Stimulated activated CD8-positive, alpha-beta memory T cell treated with anti-CD3 and anti-CD28 coated beads, Interleukin-4, amount 100 ng/mL, for 1 hour (primary cell): ENCODE measurements at places on chromosomes 6 and 20.

GRCh38 chr20:5508044-5508443 lies 191.3 kb upstream of the PROKR2 start:
- no peak for DNase-seq

DNA sequence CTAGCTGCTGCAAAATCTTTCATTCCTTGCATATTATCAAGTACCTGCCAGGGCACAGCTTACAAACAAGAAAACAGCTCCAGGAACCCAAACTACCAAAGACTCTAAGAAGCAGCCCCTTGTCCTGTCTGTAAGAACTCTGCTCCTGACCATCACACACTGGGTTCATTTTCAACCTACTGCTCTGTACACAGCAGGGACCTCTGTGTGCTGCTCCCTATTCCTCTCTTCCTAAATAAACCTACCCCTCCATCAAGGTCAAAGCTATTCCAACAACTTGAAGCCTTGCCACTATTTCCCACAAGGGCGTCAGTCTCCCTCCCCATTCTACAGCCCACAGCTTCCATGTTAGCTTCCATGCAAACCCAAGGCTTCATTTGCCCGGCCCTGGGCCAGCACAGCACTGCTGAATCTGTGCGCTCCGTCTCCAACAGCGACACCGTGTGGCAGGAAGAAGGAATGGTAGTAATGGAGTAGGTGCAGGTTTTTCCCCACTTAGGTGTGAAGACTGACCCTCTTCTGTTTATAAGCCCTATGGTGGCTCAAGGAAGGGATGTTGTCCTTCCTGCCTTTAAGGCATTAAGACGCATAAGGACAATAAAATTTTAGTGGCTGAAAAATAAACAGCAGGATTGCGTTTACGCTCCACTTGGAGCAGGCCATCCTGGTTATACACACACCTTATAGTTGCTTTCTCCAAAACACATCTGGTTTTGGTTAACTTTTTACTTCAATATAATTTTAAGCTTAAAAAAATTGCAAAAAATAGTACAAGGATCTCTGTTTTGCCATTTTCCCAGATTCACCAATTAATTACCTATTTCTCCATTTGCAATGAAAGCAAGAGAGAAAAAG lies 115.2 kb upstream of the NXT1 start:
- DNase-seq, result no peak

- DNase-seq, result no peak
Observed at GRCh38 chr6:130377915-130378314, 12.1 kb downstream of the TMEM200A start.

DNA sequence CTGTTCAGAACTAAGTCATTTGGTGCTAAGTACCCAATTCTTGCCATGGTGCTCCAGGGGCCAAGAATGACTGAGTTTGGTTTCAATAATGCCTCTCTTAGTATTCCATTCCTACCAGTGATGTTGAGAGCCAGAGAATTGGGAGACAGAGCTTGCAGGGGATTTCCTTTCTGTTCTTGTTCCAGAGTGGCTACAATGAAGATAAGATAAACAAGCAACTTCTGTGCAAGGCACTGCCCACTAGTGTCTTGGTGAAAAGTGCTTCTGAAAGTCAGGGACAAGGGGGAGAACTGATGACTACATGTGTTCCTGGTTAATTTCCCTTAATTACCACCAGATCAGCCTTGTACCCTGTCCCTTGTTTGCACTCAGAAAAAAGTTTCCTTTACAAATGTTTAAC lies 421.6 kb downstream of the BCKDHB start:
- no peak for DNase-seq

DNA sequence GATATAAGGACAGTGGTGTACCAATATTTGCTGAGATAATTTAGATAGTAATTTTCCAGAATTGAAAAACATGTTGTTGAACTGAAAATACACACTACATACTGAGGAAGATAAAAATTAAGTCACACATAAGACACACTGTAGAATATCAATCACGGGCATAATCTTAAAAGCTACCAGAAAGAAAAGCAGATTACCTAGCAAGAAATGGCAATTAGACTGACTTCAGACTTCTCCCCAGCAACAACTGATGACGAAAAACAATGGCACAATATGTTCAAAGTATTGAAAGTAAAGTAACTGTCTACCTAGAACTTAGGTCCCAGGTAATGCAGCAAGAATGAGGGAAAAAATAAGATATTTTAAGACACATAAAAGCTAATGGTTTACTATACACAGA lies 46.5 kb downstream of the NOL7 start:
- DNase-seq, result no peak

DNA sequence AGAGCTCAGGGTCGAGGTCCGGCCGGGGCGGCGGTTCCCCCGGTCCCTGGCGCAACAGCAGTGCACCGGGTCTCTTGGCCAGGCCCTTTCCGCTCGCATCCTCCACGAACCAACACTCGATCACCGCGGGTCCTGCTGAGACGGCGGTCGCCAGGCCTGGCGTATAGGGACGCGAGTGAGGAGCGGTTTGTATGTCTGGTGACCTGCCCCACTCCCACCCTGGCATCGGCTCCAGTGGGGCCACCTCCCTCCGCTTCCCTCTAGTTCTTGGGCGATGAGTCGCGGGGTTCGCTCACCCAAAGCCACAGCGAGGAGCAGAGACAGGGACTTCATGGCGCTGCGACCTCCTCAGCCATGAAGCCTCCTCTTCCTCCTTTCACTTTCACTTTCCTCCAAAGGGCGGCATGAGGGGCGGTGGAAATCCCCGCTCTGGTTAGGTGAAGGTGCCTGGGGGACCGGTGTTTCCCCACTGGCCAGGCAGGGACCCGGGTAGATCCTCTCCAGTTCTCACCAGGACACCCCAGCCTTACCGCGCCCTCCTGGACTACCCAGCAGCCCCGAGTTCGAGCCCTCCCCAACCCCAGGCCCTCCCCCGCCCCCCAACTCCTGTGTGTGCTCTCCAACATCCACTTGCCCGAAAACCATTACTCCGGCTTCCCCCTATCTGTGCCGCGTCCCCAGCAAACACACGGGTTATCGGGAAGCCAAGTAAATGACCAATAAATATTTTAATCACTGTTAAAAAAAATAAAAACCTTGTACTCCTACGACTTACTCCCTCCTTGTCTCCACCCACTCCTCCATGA lies at the start of gene TAPBP:
TSS of gene TAPBP (minus strand) at position 370 of the 806 bp plus-strand sequence. CDS start at position 333, 37 bp downstream.
- DNase-seq, result peak; percentile 79

DNA sequence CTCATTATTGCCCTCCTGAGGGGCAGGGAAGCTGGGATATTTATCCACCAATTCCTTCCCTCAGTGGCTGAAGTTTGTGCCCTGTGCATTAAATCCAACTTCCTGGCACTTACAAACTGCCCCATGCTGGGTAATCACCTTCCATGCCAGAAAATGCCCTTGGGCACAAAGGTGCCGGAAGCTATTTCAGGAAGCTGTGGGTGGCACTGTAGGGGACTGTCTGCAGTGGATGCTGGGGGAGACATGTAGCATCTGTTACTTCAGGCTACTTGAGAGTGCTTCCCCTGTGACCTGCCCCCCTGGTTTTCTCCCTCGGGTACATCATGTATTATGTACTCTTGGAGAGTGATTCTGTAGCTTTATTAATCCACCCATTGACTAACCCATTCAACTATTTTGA lies 24.7 kb upstream of the RALGAPA2 start:
- no peak for DNase-seq

GRCh38 chr6:6724539-6725467 lies 136.3 kb downstream of the LY86 start:
- no peak for DNase-seq

DNA sequence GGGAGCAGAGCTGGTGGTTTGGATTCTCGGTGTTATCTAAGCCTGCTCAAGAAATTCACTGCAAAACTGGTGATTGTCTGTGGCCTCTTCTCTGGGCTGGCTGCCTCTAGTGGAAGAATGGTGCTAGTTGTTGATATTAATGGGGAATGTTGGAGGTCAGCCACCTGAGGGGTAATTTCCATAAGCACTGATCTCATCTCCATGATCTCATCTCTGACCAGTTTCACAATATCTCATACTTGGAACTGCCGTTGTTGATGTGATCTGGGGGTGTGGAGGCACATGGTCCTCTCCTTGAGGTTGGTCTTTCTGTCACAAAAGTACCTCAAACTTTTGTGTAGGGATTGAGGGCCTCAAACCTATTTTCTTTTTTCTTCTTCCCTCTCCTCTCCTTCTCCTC lies 102.6 kb downstream of the CD109 start:
- no peak for DNase-seq

DNA sequence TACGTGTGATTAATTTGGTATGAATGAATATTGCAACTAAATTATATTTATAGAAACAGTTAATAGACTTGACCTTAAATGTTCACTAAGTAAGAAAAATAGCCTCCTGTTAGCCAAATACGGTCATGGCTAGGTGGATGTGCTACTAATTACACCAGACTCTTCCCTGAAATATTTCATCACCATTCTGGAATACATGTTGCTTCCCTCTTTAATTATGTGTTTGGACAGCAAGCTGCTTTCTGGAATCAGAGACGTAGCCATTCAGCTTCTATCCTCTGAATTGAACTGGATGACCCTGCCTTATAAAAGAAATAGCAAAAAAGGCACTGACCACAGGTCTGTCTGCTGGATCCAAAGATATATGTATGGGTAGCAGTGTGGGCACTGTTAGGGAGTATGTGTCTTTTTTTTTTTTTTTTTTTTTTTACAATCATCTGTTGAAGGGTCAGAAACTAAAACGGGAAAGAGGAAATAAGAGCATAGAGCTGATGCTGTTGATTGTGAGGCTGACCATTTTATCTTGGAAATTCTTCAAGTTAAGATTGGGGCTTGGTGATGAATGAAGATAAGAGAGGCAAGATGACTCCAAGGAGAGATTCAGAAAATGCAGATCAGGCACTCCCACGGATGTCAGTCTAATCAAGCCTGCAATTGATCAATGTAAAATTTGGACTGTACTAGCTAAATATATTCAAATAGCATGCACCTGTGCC lies 283.2 kb upstream of the HSF2 start:
- no peak for DNase-seq

GRCh38 chr6:82353848-82354247 lies 9.8 kb upstream of the TPBG start:
- DNase-seq, result no peak

- DNase-seq, result no peak
Observed at GRCh38 chr6:98241630-98242029, 592.7 kb upstream of the POU3F2 start.

DNA sequence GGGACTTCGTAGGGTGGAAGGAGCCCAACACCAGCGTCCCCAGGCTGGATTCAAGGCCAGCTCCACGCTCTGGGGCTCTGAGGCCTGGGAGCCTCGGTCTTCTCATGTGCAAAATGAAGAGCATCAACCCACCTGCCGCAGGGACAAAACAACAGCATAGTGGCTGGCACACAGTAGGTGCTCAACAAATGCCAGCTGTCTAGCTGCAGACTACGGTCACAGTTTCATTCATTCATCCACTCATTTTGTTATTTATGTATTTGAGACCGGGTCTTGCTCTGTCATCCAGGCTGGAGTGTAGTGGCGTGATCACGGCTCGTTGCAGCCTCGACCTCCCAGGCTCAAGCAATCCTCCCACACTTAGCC lies 60.7 kb downstream of the CEBPB start:
- no peak for DNase-seq

DNA sequence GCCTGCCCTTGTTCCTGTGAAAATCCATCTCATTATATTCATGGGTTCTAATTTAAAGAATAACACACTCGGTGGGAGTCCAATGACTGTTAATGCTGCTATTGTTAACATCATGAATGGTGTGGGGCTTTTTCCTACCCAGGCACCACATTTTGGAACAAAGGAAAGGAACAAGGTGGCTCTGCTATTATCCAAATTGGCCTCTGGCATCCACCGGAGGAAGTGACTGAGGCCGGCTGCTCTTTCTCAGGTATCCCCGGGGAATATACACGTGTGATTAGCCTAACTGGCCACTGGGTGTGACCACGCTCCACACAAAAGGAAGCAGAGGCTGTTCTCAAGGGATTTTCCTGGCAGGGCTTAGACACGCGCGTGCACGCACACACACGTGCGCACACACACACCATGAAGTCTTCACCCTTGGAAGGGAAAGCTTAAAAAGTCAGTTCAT lies 601.2 kb upstream of the ARID1B start:
- no peak for DNase-seq

DNA sequence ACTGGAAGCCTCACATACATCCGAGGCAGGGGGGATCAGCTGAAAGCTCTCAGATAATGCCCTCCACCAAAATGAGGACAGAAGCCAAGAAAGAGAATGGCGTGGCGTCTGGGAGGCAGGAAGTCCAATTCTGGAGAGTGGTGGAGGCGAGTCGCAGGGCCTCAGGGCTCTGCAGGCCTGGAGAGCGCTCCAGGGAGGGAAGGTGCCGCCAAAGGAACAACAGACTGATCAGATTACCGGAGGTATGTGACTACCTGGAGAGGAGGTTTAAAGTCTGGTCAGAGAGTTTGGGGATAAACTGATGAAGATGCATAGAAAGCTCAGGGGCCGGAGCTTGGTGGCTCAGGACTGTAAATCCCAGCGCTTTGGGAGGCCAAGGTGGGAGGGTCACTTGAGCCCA lies 11.2 kb upstream of the IP6K3 start:
- DNase-seq, result no peak

GRCh38 chr20:9993137-9993536 lies 41.6 kb upstream of the ANKEF1 start:
- no peak for DNase-seq

DNA sequence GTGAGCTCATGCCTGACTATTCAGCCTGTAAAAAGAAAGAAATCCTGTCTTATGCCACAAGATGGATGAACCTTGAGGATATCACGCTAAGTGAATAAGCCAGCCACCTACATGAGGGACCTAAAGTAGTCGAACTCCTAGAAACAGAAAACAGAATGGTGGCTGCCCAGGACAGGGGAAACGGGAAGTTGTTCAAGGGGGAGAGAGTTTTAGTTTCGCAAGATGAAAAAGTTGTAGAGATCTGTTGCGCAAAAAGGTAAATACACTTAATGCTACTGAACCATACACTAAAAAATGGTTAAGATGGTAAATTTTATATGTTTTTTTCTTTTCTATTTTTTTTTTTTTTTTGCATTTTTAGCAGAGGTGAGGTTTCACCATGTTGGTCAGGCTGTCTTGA lies 74.1 kb upstream of the RALY start:
- DNase-seq, result no peak

DNA sequence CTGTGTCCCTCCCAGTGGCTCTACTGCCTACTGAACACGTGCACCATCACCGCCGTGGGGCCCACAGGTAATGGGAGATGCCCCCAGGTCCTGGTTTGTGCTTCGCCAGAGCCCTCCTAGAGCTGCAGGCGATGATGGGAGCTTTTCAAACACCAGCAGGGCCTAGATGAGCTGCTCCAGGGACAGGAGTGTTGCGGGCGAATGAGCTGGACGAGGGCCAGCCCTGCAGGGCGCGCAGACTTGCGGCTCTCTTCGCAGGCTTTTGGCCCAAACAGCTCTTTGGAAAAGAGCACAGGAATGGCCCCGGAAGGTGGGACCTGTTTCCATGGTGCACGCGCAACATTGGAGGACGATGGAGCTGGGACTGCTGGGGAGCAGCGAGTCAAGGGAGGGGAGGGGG lies 409.3 kb upstream of the SULF2 start:
- no peak for DNase-seq
